GM12878 (cell line): ENCODE measurements at places on chromosomes 11 and 22. TPM values are rescaled to one million over a fixed set of nuclear protein-coding genes. Genes with fewer than 3 reads are reported as not detected.

Gene MUC5B
- 1.5 TPM in 2 replicates for total RNA-seq

Gene UBQLNL
- total RNA-seq, result 0.33 and 0.51 TPM in 2 replicates

Gene RBFOX2
- 0.11 and 0.46 TPM in 2 replicates for total RNA-seq

Gene KCTD14
- 0.38 and 0.43 TPM in 2 replicates for total RNA-seq

Gene OPCML
- total RNA-seq, result not detected in 2 replicates

Gene POTEH
- 0.35 and 0.82 TPM in 2 replicates for total RNA-seq
